IMR-90 (cell line): ENCODE measurements at places on chromosomes 11 and 22.

GRCh38 chr11:89181111-89181510 lies 3.4 kb downstream of the TYR start:
- no peaks in the 10 kb centered on the region for H3K4me1 ChIP-seq
- H3K27ac ChIP-seq = no peak overlapping the region; the same call in 1 of the 2 replicates
- no peaks in the 10 kb centered on the region for H3K36me3 ChIP-seq
- no peak for DNase-seq

DNA sequence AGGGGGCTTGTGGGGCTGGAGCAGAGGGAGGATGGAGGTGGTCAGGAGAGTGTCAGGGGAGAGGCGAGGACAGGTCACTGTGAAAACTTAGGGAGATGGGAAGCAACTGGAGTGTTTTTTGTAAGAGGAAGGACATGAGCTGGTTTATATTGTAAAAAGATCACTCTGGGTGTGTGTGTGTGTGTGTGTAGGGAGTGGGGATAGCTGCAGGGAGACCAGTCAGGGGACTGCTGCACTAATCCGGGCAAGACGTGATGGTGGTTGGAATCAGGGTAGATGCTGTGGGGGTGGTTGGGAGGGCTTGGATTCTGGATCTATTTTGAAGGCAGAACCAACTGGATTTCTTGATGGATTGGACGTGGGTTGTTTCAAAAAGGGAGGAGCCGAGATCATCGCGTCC lies 11.3 kb upstream of the SYT7 start:
- no peaks in the 10 kb centered on the region for H3K36me3 ChIP-seq
- peaks cover 74% of the 10 kb centered on the region for H3K27me3 ChIP-seq
- H3K4me3 ChIP-seq = no peak overlapping the region
- peaks cover 1% of the 10 kb centered on the region; the same call in 1 of the 2 replicates for H3K4me1 ChIP-seq

- H3K27me3 ChIP-seq = no peaks in the 10 kb centered on the region
- H3K4me1 ChIP-seq = peaks cover 8% of the 10 kb centered on the region
- no peak for DNase-seq
- no peak overlapping the region for H3K4me3 ChIP-seq
These were observed 104.9 kb downstream of the GAB2 start for GRCh38 chr11:78312712-78313111.

- no peak overlapping the region for H3K4me3 ChIP-seq
- H3K27ac ChIP-seq = no peak overlapping the region
- H3K4me1 ChIP-seq = no peaks in the 10 kb centered on the region
- H3K36me3 ChIP-seq = peaks cover 5% of the 10 kb centered on the region
These were observed 38.4 kb downstream of the NAV2 start for GRCh38 chr11:19751055-19751454.
